ENCODE measurements at places on chromosomes 1 and 21.

- no peak for DNase-seq
Measured at GRCh38 chr21:37647781-37648180, 268.5 kb downstream of the KCNJ6 start.

DNA sequence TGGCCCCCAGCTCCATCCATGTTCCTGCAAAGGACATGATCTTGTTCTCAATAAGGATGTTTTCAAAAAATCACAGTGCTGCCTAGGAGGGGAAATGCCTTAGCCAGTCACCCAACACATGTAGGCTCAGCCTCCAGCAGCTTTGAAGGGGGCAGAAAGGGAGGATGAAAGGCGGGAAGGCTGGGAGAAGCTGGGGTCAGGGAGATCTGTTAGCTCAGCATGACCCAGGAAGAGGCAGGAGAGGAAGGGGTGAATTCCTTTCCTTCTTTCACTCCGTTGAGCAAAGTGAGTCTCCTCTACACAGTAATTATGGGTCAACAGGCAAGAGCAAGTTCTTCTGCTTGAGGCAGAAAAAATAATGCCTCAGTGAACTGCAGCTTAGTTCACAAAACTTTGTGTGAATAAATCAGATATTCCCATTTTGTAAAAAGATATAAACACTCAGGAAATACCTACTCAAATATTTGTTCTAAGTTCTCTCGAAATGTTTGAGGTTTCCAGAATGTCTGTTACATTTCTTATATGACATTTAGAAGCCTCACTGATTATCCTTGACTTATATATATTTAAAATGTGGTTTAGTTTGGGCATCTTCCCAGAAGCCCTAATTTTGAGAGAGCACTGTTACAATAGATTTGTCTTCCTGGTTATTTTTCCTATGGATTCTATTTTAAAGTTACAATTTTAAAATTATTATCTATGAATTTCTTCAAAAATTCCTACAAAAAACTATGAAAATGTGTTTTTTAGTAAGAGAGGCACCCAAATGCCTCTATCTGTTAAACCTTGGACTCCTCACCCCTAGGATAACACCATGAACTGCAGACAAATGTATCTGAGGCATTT lies 116.8 kb downstream of the KCNJ6 start:
- no peak for DNase-seq

GRCh38 chr1:234535763-234536515 lies 57.0 kb upstream of the TARBP1 start:
- DNase-seq, result no peak

DNA sequence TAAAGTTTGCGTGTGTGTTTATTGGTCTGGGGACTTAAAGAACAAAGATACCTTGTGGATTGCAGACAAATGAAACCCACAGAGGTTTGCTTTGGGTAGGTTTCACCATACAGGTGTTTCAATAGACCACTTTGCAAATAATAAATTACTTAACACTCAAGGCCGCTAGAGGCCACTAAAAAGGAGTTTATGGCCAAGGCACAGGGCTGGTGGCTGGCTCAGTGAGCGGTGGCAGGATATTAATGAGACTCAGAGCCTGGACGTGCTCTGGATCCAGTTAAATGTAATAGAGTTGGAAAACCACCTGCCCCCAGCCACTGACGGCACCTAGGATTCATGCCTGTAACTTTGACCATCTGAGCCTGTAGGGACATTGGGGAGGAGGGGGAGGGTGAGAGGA lies 44.5 kb downstream of the LRRC38 start:
- DNase-seq, result peak; percentile 42

- no peak for DNase-seq
Measured at GRCh38 chr1:44034423-44034822, 3.2 kb upstream of the SLC6A9 start.

GRCh38 chr1:100757946-100758345 lies 38.4 kb downstream of the VCAM1 start:
- DNase-seq, result no peak

GRCh38 chr1:239282411-239282810 lies 104.0 kb upstream of the CHRM3 start:
- no peak for DNase-seq
